ENCODE measurements at places on chromosomes 1 and 21. TPM values are rescaled to one million over a fixed set of nuclear protein-coding genes. Genes with fewer than 3 reads are reported as not detected.

- no peak for DNase-seq
Measured at GRCh38 chr1:55894521-55894920, 679.4 kb upstream of the USP24 start.

- no peak for DNase-seq
Measured at GRCh38 chr1:233704170-233704897, 90.4 kb downstream of the KCNK1 start.

DNA sequence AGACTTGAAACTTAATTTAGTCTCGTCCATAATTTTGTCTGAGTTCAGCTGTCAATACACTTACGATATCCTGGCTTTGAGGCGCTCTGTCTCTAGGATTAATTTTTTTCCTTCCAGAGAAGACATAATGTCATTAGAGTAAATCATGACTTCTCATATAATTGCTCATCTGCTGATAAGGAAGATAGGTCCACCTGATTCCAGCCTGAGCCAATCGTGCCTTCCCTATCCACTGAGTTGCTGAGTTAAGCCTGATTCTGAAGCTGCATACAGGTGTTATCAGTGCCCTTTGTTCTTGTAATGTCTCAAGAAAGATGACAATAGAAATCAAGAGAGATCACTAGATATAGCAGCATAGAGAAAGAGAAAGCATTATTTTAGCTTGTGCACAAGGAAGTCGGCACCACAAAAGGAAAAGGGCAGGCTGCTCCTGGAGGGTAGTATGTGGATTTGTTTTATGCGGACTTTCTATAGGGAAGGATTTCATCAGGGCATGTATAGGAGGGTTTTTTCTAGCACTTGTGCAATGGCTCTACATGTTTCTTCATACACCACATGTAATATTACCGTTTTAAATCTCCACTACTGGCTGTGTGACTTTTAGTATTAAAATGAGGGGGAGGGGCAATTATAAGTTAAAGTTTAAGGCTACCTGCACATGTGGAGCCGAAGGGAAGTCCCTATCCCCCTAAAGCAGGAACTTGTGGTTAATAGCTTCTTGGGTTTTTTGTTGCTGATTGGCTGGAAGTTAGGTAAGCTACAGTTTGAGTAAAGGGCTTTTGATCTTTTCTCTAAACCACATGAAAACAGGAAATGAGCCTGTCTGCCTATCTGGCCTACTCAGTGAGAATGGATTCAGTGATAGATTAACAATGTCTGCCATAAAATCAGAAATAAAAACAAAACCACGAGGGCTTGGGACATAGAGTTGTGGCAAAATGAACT is 133.4 kb downstream of the PLPPR5 start:
- no peak for DNase-seq

DNA sequence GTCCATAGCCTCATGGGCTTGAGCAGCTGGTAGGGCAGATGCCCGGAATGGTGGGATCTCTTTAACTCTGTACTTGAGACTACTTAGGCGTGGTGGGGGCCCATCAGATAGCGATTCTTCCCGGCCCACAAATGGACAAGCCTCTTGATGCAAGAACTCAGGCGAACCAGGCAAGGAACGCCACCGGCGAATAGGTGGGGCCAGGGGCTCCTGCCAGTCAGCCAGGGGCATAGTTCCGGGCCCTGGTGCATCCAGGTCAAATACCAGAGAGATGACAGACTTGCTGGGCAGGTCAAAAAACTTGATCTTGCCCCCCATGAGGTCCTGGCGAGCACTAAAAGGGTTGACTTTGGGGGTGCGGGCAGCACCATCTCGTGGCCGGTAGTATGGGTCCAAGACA is 4.8 kb upstream of the MUTYH start:
- no peak for DNase-seq

The OPTC gene
- not detected for total RNA-seq

DNA sequence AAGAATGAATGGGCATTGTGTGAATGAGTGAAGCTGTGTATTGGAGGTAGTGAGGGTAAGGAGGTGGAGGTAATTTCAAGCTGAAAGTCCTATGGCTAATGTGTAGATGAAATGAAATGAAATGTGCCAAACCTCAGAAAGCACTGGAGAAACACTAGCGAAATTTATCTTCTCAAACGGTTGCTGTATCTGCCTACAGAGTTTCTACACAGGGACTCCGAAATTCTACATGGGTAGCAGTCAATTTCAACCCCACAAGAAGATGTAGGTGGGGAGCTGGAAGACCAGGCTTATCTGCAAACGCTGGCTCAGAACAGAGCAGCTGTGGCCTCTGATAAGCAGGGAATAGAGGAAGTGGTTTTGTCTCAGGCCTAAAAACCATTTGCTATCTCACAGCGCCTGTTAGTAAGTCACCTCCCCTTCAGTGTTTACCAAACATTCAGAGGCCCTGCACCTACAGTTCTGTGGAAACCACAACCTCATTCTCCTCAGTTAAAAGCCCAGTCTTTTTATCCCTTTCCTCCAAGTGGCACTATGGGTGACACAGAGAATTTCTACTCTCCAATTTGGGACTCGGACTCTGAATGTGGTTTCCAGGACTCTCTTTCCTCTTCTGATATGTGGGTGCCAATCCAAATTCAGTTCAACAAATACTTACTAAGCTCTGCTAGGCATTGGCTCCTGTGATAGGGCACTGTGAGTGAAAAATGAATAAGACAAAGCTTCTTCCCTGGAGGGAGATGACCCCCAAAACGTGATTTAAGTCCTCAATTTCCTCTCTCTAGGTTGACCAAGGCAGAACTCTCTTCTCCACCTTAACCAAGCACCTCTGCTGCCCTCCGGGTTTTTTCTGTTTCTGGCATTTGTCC is 17.2 kb upstream of the SLAMF6 start:
- DNase-seq = no peak

GRCh38 chr1:228000836-228001563 is 5.8 kb upstream of the WNT3A start:
- DNase-seq = no peak

- DNase-seq = peak; percentile 42
Measured at GRCh38 chr1:25797939-25798338, 2.1 kb upstream of the SELENON start.

DNA sequence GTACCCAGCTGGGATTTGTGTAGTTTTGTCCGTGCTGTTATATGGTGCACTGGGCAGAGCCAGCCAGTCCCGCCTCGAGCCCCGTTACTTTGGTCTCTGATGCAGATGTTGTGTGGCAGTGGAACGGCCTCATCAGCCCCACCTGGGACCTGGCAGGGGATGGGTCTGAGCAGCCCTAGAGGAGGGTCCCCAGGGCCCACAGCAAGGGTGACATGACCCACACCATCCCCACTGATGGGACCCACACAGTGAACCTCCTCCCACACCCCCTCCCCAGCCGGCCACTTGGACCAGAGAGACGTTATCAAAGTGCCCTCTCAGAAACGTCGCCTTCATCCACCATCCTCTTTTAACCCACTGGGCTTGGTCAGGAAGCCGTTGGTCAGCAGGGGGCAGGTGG is 42.0 kb upstream of the PCBP3 start:
- no peak for DNase-seq

DNA sequence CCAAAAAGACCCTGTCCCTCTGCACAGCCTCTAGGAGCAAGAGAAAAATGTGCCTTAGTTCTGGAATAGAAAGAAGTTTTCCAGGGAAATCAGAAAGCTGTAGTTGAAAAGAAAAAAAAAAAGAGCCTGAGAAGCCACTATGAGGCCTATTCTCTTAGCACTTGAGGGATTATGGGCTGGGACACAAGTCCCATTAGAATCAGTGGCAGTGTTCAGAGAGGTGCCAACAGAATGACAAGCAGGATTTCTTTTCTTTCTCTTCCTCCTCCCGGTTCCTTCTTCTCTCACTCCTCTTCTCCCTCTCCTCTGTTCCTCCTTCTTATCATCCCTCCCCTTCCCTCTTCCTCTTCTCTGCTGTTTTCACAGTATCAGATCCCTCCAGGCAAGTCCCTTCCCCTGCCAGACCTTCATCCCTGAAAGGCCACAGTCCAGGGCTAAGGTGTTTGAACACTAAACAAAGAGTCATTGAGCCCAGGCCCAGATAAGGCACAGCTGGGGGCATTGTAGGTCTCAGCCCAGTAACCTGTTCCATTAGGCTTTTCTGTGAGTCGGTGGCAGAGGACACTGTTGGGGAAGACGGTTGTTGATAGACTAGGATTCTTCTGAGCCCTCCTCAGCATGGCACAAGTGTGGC is 64.7 kb upstream of the LPGAT1 start:
- no peak for DNase-seq

The TMPRSS2 gene
- total RNA-seq = not detected

The MCOLN3 gene
- total RNA-seq = 2.9 TPM

The IQCC gene
- 2.3 TPM for total RNA-seq

DNA sequence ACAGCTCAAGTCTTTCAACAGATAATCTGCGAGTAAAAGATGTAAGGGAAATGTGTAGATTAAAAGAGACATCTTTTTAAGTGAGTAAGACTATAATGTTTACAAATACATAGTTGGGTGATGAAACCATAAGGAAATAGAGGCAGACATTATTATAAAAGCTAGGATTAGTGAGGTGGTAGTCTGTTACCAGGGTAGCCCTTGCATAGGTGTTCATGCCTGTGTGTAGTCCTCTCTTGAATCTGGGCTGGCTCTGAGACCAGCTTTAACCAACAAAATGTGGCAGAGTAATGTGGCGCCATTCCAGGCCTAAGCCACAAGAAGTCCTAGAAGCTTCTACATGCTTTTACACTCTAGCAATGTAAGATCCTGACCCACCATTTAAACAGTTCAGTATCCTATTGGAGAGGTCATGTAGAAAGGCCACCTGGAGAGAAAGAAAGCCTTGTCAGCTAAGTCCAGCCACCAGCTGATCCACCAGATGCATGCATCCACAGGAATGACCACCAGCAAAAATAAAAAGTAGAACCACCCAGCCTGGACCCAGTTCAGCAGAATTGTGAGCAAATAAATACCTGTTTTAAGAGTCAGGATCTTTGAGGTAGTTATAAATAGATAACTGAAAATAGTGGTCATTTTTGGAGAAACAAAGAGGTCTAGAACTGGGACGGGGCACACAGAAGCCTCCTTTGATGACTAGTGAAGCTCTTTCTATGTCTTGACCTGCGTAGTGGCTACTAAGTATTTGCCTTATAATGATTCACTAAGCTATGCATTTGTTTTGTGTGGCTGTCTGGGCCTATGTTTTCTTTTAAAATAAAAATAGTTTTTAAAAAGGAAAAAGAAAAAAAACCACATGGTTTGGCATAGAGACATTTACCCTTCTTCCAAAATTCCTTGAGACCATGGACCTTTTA is 8.1 kb downstream of the NIBAN1 start:
- no peak for DNase-seq

The CATSPERE gene
- total RNA-seq = 0.47 TPM

DNA sequence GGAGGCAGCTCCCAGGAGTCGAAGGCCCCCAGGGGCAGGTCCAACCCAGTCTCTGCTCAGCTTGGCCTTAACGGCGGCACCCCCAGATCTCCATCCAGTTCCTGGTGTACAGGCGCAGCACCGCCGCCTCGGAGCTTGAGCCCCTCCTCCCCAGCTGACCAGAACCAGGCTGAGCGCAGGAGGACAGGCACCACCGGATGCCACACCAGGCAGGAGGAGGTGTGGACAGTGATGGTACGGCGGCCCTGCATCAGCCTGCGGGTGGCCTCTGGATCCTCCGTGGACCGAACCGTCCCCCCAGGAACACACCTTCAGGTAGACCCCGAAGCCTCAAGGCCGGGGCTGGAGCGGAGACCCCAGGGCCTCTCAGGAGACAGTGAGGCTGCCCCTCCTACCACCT is 16.4 kb downstream of the SLC66A1 start:
- DNase-seq = no peak

DNA sequence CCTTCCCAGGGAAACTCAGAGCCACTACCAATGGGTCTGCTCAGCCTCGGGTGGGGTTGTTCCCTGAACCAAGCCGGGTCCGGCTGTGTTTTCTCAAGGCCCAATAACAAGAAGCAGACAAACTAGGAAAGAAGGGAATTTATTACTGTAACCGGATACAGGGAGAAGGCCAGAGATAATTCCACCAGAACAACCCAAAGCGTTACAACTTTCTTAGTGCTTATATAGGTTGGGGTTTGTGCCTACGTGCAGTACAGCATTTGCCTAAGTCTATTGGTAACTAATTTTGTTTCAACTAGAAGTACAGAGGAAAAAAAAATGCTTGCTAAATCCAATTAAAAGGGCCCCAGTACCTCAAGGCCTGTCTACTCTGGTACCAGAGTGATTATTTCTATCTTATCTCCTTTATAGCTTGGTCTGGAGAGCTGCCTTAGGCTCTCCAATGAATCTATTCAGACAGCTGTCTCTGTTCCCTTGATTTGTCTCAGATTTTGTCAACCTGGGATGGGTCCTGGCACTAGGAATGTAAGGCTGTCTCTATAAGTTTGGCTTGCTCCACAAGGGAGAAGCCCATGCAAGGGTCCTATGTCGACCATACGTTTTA is 57.3 kb upstream of the CCDC190 start:
- no peak for DNase-seq

The SLC35F3 gene
- total RNA-seq = not detected

The RGS8 gene
- total RNA-seq = not detected

Measured in myocyte (in vitro differentiated cells).